ENCODE measurements at places on chromosomes 4 and X. TPM values are rescaled to one million over a fixed set of nuclear protein-coding genes. Genes with fewer than 3 reads are reported as not detected.

ABLIM2 gene
- total RNA-seq, result 18.4 TPM

PHEX gene
- total RNA-seq, result 1.7 TPM

STARD8 gene
- total RNA-seq, result 1.7 TPM

PHOX2B gene
- total RNA-seq, result not detected

DNAAF6 gene
- not detected for total RNA-seq

ARSH gene
- not detected for total RNA-seq

EVC2 gene
- 2.5 TPM for total RNA-seq

ZGRF1 gene
- total RNA-seq, result 25.3 TPM

SPANXB1 gene
- not detected for total RNA-seq

MAN2B2 gene
- total RNA-seq, result 6.9 TPM

AR gene
- 0.62 TPM for total RNA-seq

SYP gene
- total RNA-seq, result 158 TPM

DRD5 gene
- 0.94 TPM for total RNA-seq

UXT gene
- total RNA-seq, result 66.1 TPM

TMEM31 gene
- total RNA-seq, result not detected

AREG gene
- total RNA-seq, result not detected

TMPRSS11D gene
- not detected for total RNA-seq

UGT2A3 gene
- total RNA-seq, result under 0.01 TPM

FAM13A gene
- total RNA-seq, result 79.9 TPM

HTR2C gene
- 0.31 TPM for total RNA-seq

GAGE12J gene
- total RNA-seq, result not detected

PPP1R2C gene
- total RNA-seq, result not detected

ARAF gene
- total RNA-seq, result 7.3 TPM

RFC1 gene
- total RNA-seq, result 46.9 TPM

MAGEA8 gene
- not detected for total RNA-seq

CLDN34 gene
- 0.62 TPM for total RNA-seq

PDLIM5 gene
- 27.1 TPM for total RNA-seq

MAGEA4 gene
- not detected for total RNA-seq

PABPC5 gene
- total RNA-seq, result 11.9 TPM

TLR10 gene
- total RNA-seq, result 2.5 TPM

JADE3 gene
- total RNA-seq, result 10.5 TPM

SLC25A5 gene
- 73.6 TPM for total RNA-seq

BEX2 gene
- 101 TPM for total RNA-seq

GCNA gene
- 3.0 TPM for total RNA-seq

F8A2 gene
- not detected for total RNA-seq

SPANXC gene
- total RNA-seq, result not detected

F11 gene
- total RNA-seq, result not detected

GAGE2A gene
- total RNA-seq, result not detected

MAGEA2 gene
- total RNA-seq, result not detected

GK2 gene
- total RNA-seq, result not detected

GRIPAP1 gene
- total RNA-seq, result 29.9 TPM

ATP2B3 gene
- total RNA-seq, result 7.2 TPM

MAGED2 gene
- 213 TPM for total RNA-seq

CFP gene
- total RNA-seq, result 0.62 TPM

SPIN4 gene
- total RNA-seq, result 10.6 TPM

MAGEA1 gene
- total RNA-seq, result not detected
